Sigmoid colon (tissue), 7 donors: ENCODE measurements at places on chromosomes 1 and 21. TPM values are rescaled to one million over a fixed set of nuclear protein-coding genes. Genes with fewer than 3 reads are reported as not detected.

DNA sequence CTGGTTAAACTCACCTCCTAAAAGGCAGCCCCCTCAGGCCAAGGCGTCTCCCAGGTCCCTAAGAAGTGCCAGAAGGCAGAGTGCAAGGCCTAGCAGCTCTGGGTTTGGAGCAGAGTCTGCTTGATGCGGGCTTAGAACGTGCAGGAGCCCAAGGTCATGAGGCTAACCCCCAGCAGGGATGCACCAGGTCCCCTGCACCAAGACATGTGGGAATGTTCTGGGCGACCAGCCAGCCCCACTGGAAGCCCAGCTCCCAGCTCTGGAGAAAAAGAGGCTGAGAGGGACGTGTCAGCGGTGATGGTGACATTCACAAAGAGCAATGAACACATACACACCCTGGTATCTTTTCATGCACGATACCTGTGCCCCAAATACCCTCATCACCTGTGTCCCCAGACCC, 5.1 kb downstream of the LRRN2 start:
- DNase-seq = no peak

The TENT5C gene
- total RNA-seq = 7.1 TPM

The SLC25A44 gene
- 10.0 TPM for total RNA-seq

- no peak for DNase-seq
Measured at GRCh38 chr1:236425031-236425663, 31.1 kb downstream of the EDARADD start.

The RPL22 gene
- total RNA-seq = 267 TPM

The CFHR5 gene
- not detected for total RNA-seq

DNA sequence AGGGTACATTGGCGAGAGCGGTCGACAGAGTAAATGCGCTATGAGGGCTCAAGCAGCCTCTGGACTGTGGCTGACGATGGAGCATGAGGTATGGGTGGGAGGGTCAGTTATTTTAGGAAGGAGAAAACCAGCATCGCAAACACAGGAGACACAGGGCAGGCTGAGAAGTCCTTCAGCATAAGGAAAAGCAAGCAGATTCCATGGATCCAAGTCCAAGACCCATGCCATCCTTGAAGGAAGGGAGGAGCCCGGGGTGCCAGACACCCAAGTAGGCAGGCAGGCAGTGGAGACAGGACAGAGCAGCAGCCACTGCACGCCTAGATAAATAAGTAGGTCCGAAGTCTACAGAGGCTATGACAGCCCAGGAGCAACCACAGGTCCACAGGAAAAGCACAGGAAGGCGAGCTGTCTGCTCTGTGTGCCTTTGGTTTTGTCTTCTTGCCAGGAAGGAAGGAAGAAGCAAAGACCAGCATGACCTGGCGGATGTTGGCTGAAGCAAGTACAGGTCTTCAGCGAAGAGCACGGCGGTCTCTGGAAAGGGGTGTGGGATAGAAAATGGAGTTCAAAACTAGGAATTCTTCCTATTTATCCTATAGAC, 76.4 kb upstream of the SLC45A1 start:
- no peak for DNase-seq

The SUSD4 gene
- 0.81 TPM for total RNA-seq

- no peak for DNase-seq
Measured at GRCh38 chr1:44151332-44151731, 9.9 kb upstream of the KLF18 start.

GRCh38 chr1:77857552-77857951, 30.9 kb upstream of the NEXN start:
- no peak for DNase-seq

DNA sequence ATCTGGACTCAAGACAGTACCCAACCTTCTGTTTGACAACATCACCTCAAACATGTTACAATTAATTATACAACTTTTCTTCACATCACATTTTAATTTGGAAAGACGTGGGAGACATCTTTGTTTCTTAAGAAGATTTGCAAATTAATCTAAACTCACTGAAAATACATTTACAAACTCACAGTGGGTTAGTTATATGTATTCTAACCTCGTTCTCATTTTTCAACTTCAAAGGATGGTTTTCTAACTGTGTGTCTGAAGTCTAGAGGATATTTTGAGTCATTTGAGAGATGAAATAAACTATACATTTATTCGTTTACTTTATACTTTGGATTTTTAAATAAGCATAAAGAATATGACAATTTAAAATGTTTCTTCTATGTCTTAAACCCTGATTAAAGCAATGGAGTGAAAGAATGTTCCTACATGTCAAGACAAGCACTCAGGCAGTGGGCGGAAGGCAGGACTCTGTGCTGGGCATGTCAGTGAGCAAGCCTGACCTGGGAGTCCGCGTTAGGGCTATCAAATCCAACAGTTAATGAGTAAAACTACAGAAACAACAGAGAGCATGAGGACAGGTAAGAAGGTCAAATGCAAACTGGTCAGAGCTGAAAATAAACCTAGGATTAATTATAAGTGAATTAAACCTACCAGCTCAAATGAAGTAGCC, 76.5 kb upstream of the CTTNBP2NL start:
- no peak for DNase-seq

- no peak for DNase-seq
Measured at GRCh38 chr1:113307771-113308445, 82.4 kb upstream of the MAGI3 start.

- no peak for DNase-seq
Measured at GRCh38 chr1:99661780-99662179, 15.9 kb downstream of the PALMD start.

GRCh38 chr1:92259350-92259749, 39.4 kb downstream of the GLMN start:
- DNase-seq = no peak

GRCh38 chr1:211781260-211781659, 49.3 kb downstream of the LPGAT1 start:
- DNase-seq = no peak

The SSX2IP gene
- total RNA-seq = 24.7 TPM

- no peak for DNase-seq
Measured at GRCh38 chr1:204962742-204963632, 80.0 kb upstream of the CNTN2 start.

DNA sequence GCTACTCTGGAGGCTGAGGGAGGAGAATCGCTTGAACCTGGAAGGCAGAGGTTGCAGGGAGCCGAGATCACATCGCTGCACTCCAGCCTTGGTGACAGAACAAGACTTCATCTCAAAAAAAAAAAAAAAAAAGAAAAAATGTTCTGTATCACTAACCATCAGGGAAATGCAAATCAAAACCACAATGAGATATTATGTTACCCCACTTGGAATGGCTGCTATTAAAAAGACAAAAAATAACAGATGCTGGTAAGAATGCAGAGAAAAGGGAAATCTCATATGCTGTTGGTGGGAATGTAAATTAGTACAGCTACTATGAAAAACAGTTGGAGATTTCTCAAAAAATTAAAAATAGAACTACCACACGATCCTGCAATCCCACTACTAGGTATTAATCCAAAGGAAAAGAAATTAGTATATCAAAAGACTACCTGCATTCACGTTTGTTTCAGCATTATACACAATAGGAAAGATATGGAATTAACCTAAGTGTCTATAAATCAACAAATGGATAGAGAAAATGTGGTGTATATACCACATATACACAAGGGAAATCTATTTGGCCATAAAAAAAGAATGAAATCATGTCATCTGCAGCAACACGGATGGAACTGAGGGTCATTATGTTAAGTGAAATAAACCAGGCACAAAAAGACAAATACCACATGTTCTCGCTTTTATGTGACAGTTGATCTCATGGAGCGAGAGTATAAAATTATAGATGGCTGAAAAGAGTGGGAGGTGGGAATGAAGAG, 62.6 kb downstream of the ABL2 start:
- DNase-seq = no peak

- no peak for DNase-seq
Measured at GRCh38 chr1:29523136-29523535, 286.8 kb downstream of the PTPRU start.

The AMPD1 gene
- total RNA-seq = not detected

The OR2T1 gene
- not detected for total RNA-seq
